ENCODE measurements at places on chromosomes 1 and 21.

- no peak for DNase-seq
Observed at GRCh38 chr1:76135835-76136234, 61.3 kb downstream of the ST6GALNAC3 start.

DNA sequence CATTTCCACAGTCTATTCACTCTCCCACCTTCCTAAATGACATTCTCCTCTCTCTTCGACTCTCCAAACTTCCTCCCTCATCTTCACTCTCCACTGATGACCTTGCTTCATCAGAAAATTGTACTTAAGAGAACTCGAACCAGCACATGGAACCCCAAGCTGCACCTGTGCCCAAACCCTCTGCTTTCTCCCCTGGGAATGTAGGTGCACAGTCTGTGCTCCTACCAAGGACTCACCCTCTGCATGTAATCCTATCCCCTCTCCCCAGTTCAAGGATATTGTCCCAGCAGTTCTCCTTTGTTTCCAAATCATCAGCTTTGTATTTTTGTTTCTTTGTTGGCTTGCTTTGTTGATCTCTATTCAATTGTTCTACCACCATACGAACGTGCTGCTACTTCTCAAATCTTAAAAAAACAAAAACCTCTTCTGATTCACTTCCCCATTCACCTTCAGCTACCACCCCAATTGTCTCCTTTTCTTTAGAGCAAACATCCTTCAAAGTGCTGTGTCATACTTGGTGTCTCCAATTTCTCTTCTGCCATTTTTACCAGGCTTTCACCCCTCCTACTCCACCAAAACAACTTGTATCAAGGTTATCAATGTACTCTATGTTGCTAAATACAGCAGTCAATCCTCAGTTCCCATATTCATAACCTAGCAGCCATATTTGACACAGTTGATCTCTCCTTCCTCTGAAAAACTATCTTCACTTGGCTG is 26.8 kb downstream of the RAB3B start:
- no peak for DNase-seq

DNA sequence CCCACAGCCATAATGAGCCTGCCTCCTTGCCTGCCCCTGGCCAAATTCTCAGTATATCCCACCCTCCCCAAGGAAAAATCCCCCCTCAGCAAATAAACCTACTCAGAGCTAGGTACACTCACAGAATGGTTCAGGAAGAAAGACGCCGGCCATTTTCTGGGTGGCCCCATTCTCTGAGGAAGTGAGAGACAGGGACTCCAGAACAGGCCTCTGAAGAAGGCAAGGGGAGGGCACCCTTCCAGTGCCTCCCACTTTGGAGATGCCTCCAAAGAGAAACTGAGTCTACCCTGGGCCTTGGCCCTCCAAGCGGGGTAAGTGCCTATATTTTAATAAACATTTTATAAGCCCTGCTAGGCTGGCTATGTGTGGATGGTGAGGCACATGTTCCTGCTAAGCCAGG is 2.3 kb downstream of the PACC1 start:
- no peak for DNase-seq

DNA sequence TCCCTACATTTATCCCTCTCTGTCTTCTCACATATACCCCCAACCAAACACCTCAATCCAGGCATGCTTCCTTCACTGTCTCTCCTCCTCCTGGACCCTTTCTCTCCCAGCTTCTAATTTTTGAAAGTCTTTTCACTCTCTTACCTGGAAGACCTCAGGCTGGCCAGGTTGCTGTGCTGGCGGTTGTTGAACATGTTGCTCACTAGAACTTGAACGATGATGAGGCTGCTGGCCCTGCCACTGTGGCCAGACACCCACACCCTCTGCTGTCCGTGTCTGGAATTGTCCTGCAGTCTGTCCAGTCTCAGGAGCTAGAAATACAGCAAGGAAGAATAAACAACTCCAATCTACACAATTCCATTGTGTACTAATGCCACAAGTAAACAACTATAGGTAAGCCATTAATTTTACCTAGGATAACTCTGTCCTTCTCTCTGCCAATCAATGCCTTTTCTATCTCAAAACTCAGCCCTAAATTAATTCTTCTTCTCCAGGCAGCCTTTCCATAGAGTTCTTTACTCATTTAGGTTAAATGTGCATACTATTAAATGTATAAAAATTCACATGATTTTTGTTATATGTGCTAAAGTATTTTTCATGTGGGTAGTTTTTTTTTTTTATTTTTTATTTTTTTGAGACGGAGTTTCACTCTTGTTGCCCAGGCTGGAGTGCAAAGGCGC is 5.1 kb upstream of the CTSK start:
- DNase-seq: peak; percentile 41

DNA sequence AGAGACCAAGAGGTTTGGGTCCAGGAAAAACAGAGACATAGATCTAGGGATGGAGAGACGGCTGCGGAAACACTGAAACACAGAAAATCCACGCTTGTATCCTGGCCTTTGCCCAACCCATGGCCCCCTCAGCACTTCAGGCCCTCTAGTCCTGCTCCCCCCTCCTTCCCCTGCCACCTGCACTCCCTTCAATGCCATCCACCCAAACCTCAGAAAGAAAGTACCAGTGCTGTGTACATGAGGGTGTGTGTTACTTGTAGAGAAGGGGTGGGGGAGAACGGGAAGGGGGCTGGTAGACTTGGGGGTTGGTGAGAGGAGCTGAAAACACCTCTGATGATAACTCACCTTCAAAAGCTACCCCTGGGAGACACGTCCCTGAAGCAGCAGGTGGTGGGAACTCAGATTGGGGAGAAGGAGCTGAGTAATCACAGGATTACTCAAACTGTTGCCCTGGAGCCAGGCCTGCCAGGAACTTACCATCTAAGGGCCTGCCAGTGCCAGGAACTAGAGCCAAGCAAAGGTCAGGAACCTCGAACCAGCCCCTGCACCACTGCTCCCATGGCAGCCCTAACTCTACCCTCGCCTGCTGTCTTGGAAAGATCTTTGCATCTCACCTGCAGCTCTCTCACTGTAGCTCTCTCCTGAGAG is 11.5 kb downstream of the RORC start:
- no peak for DNase-seq

GRCh38 chr1:245991266-245991665 is 515.8 kb downstream of the SMYD3 start:
- no peak for DNase-seq

- DNase-seq: no peak
Observed at GRCh38 chr1:243256590-243256989, 749 bp downstream of the SDCCAG8 start.

DNA sequence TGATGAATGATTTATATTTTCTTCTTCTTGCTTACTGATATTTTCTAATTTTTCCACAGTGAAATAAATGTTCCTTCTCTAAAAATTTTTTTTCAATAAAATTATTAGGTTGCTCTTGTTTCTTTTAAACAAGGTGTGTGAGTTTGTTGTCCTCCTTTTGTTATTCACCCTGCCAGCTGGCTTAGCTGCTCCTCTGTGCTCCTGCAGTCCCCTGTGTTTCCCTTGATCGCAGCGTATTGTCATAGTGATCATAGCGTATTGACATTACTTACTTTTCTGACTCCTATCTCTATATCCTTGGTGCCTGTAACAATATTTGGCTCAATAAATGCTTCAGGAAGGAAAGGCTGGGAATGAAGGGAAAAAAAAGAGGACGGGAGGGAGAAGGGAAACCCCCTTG is 24.9 kb upstream of the PODN start:
- DNase-seq: no peak
